ENCODE measurements at places on chromosomes 2 and 18. TPM values are rescaled to one million over a fixed set of nuclear protein-coding genes. Genes with fewer than 3 reads are reported as not detected.

- H3K4me1 ChIP-seq: no peaks in the 10 kb centered on the region
- H3K27me3 ChIP-seq: no peaks in the 10 kb centered on the region
- H3K4me3 ChIP-seq: no peak overlapping the region
- H3K27ac ChIP-seq: no peak overlapping the region
- no peak for DNase-seq
These were observed 58.9 kb upstream of the CTNNA2 start for GRCh38 chr2:79453918-79454317.

- no peaks in the 10 kb centered on the region for H3K36me3 ChIP-seq
- DNase-seq: no peak
- peaks cover 13% of the 10 kb centered on the region for H3K4me1 ChIP-seq
- H3K27me3 ChIP-seq: no peaks in the 10 kb centered on the region
- H3K27ac ChIP-seq: no peak overlapping the region
- no peak overlapping the region for H3K4me3 ChIP-seq
These were observed 428.8 kb downstream of the THSD7B start for GRCh38 chr2:137194111-137194510.

GRCh38 chr2:38191516-38191915 lies 115.6 kb upstream of the CYP1B1 start:
- no peaks in the 10 kb centered on the region for H3K27me3 ChIP-seq
- H3K4me1 ChIP-seq: no peaks in the 10 kb centered on the region
- H3K27ac ChIP-seq: no peak overlapping the region
- H3K4me3 ChIP-seq: no peak overlapping the region
- no peaks in the 10 kb centered on the region for H3K36me3 ChIP-seq

GRCh38 chr2:190023860-190024259 lies 38.7 kb downstream of the MSTN start:
- H3K4me1 ChIP-seq: no peaks in the 10 kb centered on the region
- no peaks in the 10 kb centered on the region for H3K36me3 ChIP-seq
- H3K27ac ChIP-seq: no peak overlapping the region
- H3K4me3 ChIP-seq: no peak overlapping the region
- H3K27me3 ChIP-seq: no peaks in the 10 kb centered on the region

DNA sequence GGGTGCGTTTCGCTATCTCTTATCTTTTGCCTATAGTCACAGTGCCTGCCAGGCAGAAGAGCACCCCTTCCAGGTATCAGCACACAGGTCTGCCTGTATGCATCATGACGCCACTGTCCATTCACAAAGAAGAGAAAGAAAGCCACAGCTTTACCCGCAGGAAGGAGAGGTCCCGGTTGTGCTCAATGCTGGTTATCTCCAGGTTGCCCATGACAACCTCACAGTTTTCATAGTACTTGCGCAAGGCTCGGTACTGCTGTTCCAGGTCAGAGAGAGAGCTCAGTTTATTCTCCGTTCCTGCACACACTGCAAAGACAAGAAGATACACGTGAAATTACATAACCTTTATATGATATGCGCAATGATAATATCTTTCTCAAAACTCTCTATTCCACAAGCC lies 414.0 kb downstream of the ERBB4 start:
- H3K36me3 ChIP-seq: no peaks in the 10 kb centered on the region
- H3K4me3 ChIP-seq: no peak overlapping the region
- peaks cover 4% of the 10 kb centered on the region for H3K4me1 ChIP-seq
- DNase-seq: no peak

- no peak overlapping the region for H3K27ac ChIP-seq
- H3K4me1 ChIP-seq: no peaks in the 10 kb centered on the region
- no peak for DNase-seq
These were observed 21.0 kb upstream of the RRM2 start for GRCh38 chr2:10101491-10101890.

BOLL gene
- polyA plus RNA-seq: not detected

UGT1A4 gene
- not detected for polyA plus RNA-seq

RNPEPL1 gene
- polyA plus RNA-seq: 13.3 TPM
